Activated T-cell treated with anti-CD3 and anti-CD28 coated beads, Interleukin-2, amount 50 U/mL, for 48 hours (primary cell): ENCODE measurements at places on chromosomes 7 and 10.
A peak's percentile ranks its signal among the peaks of the same experiment; 100 is the strongest.

DNA sequence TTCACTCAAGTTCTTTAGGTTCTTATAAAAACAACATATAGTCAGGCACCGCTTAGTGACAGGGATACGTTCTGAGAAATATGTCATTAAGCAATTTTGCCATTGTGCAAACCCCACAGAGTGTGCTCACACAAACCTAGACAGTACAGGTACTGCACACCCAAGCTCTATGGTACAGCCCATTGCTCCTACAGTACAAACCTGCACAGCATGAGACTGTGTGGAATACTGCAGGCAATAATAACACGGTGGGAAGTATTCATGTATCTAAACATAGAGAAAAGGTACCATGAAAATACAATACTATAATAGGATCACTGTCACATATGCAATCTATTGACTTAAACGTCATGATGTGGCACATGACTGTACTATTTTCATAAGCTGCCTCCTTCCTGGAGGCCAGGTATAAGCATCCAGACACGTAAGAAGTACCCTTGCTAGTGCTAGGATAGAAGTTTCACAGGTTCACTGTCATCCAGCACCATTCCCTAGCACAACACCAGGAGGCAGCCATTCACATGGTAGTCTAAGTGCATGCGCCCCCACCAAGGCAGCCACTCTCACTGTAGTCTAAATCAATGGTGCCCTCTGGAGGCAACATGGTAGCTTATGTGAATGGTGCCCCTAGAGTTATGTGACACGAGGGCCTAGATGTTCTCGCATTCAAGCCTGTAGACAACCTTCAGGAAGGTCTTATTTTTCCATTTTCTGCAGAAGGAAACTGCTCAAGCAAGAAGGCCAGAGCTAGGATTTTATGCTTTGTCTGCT lies 98.5 kb downstream of the ARHGAP22 start:
- DNase-seq = peak; percentile 24

- DNase-seq = no peak
These were observed 11.6 kb downstream of the MCMBP start for GRCh38 chr10:119860866-119861607.

GRCh38 chr7:81419731-81420130 lies 350.1 kb downstream of the HGF start:
- no peak for DNase-seq

- DNase-seq = no peak
These were observed 208.5 kb downstream of the EXOC4 start for GRCh38 chr7:133461421-133461820.

DNA sequence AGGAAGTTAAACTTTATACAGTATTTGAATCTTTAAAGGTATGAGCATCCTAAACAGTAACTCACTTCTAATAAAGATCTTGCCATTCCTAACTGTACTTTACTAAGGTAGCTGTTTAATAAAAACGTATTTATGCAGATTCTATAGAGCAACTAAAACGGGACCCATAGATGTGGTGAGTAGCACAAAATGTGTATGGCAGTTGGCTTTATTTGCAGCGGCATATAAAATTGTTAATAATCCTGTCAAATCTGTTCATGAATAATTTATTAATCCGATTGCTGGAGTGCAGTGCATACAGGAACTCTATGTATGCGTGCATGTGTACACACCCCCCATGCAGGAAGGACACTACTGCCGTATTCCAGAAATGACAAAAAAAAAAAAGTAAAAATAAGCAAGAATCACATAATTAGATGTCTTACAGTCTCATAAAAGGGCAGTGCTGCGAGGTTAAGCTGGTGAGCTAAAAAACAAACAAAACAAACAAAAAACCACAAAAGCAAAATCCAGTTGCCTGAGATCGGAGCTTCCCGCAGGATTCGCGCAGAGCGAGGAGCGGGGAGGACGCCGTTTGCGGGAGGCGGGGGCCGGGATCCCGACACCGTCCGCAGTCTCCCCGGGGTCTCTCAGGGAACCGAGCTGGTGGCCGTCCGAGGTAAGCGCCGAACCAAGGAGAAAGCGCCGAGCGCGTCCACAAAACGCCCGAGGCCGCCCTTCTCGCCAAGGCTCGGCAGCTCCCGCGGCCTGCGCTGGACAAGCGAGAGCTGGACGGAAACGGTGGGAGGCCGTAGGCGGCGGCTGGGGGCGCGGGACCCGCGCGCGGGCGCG lies 518 bp upstream of the COMMD3 start:
- DNase-seq = no peak

- DNase-seq = no peak
These were observed 16.4 kb upstream of the NPS start for GRCh38 chr10:127532659-127533058.

DNA sequence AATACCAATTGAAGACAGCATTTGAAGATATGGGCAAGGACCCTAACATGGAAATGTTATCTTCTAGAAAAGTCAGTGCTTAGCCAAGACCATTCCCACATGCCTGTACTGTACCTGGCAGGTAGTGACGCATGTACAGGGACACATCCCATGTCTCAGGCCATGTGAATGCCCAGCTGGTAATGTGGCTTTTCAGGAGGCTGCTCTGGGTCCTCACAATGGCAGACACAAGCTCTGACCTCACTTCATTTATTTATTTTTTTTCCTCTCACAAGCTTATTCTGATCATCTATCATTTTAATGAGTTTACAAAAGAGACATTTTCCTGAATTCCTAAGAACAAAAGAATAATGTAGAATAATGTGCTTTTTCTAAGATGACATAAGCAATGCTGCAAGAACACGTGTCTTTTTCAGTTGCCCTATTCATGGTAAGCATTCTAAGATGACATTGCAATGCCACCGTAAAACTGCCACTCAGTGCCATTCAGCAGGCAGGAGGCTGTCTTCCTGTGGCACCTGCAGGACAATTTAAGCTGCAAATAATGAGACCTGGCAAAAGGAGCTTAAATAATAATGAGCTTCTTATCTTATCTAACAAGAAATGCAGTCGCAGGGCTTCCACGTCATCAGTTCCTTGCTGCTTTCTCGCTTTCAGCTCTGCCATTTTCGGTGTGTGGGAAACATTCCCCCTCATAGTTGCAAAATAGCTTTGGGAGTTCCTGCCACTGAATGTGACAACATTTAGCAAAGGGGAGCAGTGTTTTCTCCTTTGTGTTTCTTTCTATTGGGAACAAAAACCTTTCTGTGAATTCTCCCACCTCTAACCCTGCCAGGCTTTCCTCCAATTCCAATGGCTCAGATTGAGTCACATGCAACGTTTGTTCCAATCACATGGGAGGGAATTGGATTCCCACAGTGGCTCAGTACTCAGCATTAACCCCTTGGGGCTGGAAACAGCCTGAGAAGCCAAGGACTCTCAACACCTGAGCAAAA lies 113.0 kb downstream of the SEC23IP start:
- DNase-seq = no peak

DNA sequence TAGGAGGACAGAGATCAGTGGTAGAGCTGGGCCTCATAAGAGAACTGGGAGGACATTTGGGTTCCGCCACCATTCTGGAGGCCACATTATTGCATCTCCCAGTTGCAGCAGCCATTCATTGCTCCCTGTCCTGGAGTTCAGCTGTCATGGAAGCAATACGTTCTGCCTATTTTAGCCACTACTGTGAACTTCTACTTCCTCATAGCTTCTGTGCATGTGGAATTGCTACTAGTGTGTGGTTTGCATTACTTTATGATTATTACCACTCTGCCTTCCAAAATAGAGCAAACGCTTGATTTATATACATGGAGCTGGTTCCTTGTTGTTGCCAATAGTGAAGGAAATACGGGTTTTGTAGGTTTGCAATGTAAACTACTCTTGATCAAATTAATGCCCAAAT lies 47.2 kb upstream of the PLPP4 start:
- DNase-seq = no peak

GRCh38 chr10:127033216-127034033 lies 128.2 kb downstream of the DOCK1 start:
- DNase-seq = no peak

GRCh38 chr7:138626846-138627245 lies 74.3 kb downstream of the SVOPL start:
- no peak for DNase-seq

DNA sequence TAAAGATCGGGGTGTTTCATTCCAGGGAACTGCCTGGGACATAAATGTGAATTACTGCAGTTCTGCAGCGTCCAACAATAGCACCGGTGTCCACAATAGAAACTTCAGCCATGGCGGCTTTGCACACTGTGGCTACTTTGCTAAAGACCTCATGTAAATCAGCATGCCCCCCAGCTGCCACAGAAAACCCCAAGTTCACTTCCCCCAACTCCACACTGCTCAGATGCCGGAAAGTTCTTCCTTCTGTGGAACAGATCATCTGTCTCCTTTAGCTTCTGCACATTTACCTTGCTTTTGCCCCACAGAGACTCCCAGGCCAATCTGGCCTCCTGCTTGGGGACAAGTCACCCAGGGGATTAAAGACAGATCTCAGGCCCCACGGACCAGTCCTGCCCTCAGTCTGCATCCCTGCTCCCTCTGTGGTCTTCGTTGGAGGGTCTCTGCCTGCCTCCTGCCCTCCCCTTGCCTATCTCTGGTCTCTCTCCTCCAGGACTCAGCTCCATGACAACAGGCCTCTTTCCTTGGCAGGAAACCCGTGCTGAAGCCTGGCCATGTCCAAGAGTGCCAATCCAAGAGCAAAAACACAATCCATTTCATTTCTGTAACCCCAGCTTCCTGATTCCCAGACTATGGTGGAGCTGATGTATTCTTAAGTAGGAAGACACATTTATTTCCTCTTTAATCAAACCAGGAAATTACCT lies 403.2 kb downstream of the RPS24 start:
- DNase-seq = no peak

- no peak for DNase-seq
These were observed 29.7 kb upstream of the PAX2 start for GRCh38 chr10:100715445-100716385.

DNA sequence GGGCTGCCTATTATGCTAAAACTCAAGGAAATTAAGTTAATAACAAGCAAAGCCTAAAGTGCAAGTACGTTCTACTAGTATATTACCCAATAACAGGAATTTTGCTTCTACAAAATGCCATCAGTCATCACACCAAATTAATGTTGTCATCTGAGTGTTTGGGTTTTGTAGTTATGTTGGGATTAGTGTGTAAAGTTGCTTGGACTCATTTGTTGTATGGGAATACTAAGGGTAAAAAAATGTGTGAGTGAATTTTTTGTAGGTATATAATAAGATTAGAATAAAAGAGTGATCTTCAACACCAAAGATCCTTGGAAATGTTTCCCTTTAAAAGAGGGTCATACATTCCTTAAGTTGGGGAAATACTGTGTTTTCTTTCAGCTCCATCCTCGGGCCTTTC lies 38.6 kb downstream of the NRP1 start:
- DNase-seq = no peak

GRCh38 chr10:118662228-118663035 lies 67.0 kb upstream of the PRLHR start:
- no peak for DNase-seq

DNA sequence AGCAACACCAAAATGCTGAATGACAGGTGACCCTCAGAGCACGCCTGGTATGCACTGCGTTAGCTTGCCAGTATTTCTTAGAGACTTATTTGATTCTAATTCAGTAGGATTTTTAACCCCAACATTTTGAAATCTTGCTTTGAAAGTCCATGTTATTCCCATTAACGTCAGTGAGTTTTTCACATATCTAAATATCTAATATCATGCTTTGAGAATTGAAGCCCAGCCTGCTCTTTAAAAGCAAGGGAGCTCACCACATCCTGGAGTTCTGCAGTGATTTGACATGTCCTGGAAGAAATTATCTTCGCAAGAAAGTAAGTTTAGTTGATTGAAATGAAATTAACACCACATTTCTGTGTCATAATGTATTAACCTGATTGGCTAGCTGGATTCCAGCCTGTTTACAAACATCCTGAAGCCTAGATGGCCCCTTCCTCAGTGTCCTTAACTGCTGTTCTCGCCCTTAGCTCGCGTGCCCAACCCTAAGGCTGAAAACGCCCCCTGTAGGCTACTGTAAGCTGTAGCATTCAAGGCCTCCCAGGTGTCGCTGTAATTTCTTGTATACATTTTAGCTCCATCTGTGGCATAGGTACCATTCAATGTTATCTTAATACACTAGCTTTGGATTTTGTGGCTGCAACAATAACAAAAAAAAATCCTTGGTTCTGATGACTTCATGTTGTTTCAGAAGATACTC lies 191.5 kb downstream of the MGMT start:
- no peak for DNase-seq

DNA sequence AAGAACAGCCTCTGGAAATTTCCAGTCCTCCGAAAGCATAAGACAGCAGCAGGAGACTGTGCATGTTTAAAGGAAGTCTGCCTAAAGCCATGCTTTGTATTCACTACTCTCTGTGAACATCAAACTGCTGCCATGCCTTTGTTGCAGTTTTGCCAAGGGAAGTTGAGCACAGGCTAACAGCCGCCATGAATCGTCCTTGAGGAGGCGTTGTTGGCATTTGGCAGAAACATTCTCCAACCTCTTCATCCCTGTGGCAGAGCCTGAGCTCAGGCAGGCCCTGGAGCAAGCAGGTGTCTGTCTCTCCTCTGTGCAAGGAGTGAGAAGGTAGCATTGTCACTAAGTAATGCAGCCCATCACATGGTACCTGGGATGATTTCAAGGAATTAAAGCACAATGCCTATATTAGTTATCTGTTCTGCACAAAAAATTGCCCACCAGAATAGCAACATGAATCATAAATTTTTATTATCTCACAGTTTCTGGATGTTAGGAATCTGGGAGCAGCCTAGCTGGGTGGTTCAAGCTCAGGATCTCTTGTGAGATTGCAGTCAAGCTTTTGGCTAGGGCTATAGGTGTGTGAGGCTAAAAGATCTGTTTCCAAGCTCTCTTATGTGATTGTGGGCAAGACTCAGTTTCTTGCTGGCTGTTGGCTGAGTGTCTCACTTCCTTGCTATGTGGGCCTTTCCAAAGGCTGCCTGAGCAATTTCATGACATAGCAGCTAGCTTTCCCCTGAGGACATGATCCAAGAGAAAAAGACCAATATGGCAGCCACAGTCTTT lies 46.5 kb upstream of the KIAA1217 start:
- DNase-seq = no peak

DNA sequence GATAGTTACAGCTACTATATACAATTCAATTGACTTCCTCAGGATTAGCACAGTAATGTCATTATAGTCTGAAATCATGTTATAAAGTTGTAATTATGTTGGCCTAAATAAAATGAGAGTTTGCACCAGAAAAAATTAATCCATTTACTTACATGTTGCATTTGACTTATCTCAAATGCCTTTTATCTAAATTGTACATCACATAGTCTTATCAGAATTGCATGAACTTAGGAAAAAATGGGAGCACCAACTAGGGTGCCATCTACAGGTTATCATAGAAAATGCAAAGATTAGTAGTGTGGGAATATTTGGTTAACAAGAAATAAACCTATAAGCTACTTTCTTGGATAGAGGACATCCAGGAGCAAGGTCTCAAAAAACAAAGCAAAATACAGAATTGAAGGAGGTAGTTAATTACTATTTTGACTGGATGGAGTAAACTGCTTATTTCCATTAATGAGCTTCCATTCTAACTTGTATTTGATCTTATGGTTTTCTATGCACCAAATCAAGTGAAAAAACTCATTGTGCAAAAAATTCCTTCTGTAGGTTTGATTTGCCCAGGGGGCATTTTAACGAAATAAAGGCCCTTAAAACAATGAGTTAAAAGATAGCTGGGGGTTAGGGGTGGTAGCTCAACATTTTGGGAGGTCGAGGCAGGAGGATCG lies 60.0 kb upstream of the ORC5 start:
- DNase-seq = no peak

- no peak for DNase-seq
These were observed 429.7 kb downstream of the ARL4A start for GRCh38 chr7:13117103-13117502.

GRCh38 chr10:98513704-98514103 lies 67.0 kb upstream of the HPS1 start:
- no peak for DNase-seq
